ENCODE measurements at places on chromosomes 6 and 20.

DNA sequence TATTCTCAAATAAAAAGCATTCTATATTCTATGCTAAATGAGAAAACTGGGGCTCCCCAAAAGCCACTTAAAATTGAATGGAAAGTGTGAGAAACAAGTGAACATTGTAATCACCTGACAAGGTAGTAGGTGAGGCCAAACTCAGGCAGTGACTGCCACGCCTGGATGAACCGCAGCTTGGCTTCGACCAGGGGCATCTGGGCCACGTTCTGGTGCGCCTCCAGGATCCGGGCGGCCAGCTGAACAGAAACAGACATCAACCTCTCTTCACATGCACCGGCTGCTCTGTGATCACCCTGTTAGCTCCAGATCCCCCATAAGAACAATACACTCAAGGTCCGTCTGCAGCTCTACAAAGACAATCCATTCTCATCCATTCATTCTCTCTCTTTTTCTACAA lies 30.1 kb upstream of the LRRN4 start:
- DNase-seq = no peak

GRCh38 chr20:36483919-36484808 lies 57.2 kb upstream of the MYL9 start:
- DNase-seq = no peak

- no peak for DNase-seq
Observed at GRCh38 chr20:32418376-32418775, 60.2 kb downstream of the ASXL1 start.

DNA sequence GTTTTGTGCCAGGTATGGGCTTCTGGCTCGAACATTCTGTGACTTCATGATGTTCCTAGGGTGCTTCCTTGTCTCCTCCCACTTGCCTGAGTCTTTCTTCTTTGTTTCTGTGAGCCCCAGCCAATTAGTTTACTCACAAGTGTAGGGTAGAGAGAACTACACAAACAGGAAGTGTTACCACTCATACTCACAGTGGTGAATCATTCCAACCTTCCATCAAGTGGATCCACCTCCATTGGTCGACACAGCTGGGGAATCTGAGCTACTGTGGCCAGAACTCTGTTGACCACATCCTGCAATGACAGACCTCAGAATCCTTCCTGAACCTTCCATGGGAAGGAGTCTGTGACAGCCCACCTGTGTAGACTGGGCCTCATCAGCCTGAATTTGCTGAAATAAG lies 76.8 kb downstream of the UNC5CL start:
- peak; percentile 41 for DNase-seq

- DNase-seq = peak; percentile 6
Observed at GRCh38 chr20:54726687-54727300, 251.4 kb downstream of the DOK5 start.

DNA sequence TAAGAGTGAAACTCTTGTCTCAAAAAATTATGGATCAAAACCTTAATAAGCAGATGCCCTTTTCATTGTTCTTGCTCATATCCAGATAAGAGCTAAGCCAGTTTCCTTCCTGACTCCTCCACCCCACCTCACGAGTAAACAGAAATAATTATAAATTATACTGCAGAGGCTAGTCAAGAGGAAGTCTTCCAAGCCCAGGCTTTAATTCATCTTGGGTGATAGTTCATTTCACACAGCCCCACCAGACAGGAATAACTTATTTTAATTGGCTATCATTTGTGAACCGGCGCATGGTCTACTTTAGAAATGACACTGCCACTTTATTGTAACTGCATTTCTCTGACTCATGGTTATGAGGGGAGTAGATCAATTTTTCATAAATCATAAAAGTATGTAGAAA lies 102.0 kb downstream of the BTBD3 start:
- DNase-seq = no peak

DNA sequence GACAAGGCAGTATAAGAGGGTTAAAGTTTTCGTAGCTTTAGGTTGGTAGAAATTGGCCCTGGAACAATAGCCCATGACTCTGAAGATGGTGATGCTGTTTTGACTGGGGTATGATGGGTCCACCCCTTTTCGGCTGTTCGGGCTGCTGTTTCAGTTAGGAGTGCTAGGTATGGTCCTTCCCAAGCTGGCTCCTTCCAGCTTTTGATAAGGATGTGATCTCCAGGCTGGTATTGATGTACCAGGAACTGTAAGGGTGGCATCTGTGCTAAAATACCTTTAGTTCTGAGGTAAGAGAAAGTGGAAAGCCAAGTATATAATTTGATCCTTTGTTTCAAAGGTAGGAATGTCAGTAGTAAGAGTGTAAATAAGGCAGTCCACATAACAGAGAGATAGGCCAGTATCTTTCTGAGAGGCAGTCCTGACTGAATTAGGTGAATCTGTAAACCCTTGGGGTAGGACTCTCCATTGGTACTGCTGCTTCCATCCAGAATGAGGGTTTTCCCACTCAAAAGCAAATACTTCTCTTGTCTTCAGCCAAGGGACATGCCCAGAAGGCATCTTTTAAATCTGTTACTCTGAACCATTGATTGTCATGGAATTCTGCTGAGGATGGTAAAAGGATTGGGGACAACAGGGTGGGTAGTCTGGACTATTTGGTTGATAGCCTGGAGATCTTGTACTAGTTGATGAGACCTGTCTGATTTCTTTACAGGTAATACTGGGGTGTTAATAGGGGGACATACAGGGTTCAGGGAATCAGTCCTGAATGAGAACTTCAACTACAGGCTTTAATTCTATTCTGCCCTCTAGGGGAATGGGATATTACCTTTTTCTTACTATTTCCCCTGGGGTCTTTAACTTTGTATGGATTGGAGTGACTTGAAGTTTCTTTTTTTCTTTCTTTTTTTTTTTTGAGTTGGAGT lies 6.1 kb upstream of the ZNFX1 start:
- DNase-seq = no peak

GRCh38 chr20:23138226-23138625 lies 52.1 kb upstream of the CD93 start:
- DNase-seq = no peak

- no peak for DNase-seq
Observed at GRCh38 chr20:31927627-31928159, 24.2 kb downstream of the PDRG1 start.

GRCh38 chr20:44573501-44573869 lies 8.9 kb upstream of the PKIG start:
- DNase-seq = no peak

DNA sequence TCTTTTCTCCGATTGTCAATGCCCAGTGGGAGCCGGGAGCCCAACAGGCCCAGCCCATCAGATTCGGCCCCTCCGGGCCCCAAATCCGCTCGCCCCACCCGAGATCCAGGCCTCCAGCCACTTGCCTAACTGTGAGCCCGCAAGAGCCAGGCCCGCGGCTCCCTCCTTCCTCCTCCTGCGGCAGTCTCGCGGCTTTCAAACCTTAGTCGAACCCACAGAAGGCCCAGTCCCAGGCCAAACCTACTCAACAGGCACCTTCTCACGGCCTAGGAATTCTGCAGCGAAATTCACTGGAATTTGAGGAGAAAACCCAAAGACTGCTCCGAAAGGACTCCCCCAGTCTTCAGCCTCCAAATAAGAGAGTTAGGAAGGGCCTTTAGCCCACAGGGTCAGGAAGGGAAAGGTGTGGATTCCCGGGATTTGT lies 2.8 kb upstream of the TFAP2A start:
- DNase-seq = no peak

DNA sequence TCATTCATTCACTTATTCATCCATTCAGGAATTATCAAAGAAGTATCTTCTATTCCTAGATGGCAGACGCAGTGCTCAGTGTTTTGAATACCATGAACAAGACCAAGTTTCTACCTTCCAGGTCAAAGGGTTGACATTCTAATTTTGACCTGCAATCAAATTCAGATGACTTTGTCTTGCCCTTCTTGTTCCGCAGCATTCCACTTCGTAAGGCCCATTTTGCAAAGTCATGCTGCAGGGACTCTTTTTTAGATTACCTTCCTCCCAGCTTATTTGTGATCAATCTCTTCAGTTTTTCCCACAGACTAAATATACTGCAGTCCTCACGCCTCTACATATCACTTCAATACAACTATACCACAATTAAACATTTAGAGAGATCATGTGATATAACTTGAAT lies 7.1 kb upstream of the TAAR1 start:
- no peak for DNase-seq

DNA sequence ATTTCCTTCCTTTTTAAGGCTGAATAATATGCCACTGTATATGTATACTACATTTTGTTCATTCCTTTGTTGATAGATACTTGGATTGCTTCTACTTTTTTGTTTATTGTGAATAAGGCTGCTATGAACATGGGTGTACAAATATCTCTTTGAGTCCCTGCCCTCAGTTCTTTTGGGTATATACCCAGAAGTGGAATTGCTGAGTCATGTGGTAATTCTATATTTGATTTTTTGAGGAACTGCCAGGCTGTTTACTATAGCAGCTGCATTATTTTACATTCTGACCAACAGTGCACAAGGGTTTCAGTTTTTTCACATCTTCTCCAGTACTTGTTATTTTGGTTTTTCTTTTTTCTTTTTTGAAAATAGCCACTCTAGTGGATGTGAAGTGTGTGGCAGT lies 34.1 kb downstream of the CDS2 start:
- no peak for DNase-seq

DNA sequence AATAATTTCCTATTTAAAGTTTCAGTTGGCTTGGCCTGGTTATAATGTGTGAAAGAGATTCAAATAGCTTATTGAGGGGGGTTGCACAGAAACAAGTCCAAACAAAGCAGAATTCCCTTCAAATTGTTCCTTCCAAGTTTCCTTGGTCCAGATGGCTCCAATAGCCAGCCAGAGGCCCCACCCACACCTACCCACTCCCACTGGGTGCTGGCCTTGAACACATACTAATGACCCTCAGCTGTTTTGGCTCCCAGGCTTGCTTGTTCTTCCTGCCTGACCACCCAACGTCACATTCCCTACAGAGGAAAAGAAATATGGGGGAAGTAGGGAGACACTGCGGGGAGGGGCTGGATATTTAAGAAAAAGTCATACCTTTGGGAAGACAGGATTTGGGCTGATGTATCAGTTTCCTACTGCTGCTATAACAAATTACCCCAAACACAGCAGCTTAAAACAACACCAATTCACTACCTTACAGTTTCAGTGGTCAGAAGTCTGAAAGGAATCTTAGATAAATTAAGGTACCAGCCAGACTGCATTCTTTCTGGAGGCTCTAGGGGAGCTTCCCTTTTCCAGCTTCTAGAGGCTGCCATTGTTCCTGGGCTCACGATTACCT lies 95.7 kb downstream of the COL21A1 start:
- DNase-seq = no peak

DNA sequence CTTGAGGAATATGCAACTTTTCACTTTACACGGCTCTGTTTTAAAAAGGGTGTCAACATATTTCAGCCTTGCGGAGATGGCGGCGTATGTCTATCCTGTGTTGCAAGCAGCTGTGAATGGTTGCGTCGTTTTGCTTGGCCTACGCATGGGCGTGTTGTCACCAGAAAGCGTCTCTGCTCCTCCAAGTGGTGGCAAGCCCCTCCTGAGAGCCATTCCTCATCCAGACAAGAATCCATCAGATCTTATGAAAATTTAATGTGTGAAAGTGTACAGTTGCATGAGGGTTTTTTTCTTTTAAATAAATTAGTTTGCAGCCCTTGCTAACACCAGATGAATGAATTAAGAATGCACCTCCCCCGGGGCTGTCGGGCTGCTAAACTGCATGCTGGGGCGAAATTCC lies 114.4 kb downstream of the PHACTR3 start:
- no peak for DNase-seq

DNA sequence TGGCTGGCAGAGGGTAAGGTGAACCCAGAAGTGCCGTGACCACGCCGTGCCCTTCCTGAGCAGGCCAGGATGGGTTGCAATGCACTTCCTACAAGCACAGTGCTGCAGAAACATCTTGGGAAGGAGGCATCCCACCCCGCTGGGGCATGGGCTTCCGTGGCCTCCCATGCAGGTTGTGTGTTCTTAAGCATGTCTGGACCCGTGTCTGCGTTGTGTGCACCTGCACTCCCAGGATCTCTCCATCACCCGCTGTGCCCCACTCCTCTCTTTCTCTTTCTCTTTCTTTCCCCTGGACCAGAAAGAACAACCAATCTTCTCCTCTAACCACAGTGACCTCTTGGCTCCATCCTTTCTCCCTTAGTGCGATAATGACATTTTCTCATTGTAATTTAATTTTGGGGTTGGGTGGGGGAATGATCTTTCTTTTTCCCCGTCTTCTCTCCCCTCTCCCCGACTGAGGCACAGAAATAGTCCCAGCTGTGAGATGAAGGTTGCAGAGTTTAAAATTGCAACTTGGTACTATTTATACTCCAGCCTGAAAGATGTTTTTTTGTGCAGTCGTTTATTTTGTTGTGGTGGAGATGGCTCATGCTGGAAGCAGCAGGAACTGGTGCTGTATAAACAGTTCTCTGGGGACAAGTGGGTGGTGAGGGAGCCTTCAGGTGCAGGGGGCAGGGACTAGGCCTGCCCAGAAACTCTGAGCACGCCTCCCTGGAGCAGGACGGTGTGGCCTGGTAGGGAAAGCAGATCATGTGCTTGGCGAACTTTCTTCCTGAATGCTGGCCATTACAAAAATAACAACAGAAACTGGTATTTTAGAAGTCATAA lies 20.5 kb downstream of the BCAS4 start:
- peak; percentile 45 for DNase-seq

DNA sequence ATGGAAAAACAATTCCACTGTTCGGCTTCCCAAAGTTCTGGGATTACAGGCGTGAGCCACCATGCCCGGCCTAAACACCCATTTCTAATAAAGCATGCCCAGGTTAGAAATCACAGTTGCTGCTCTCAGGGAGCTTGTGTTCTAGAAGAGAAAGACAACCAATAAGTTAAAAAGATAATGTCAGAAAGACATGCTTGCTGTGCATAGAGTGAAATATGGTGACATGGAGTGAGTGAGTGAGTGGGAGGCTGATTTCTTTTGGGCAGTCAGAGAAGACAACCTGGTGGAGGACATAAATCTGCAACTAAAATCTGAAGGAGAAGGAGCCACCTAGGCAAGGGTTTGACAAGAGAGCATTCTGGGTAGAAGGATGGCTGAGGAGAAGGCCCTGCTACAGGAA lies 222.6 kb downstream of the ARID1B start:
- no peak for DNase-seq

- DNase-seq = no peak
Observed at GRCh38 chr20:14232650-14233049, 104.8 kb downstream of the FLRT3 start.

GRCh38 chr20:35020108-35020928 lies 64.7 kb downstream of the MYH7B start:
- no peak for DNase-seq

DNA sequence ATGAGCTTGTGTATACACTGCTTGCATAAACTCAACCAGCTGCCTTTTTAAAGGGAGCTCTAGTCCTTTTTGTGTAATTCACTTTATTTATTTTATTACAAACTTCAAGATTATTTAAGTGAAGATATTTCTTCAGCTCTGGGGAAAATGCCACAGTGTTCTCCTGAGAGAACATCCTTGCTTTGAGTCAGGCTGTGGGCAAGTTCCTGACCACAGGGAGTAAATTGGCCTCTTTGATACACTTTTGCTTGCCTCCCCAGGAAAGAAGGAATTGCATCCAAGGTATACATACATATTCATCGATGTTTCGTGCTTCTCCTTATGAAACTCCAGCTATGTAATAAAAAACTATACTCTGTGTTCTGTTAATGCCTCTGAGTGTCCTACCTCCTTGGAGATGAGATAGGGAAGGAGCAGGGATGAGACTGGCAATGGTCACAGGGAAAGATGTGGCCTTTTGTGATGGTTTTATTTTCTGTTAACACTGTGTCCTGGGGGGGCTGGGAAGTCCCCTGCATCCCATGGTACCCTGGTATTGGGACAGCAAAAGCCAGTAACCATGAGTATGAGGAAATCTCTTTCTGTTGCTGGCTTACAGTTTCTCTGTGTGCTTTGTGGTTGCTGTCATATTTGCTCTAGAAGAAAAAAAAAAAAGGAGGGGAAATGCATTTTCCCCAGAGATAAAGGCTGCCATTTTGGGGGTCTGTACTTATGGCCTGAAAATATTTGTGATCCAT lies 15.3 kb downstream of the TNFAIP3 start:
- peak; percentile 51 for DNase-seq

All from activated CD8-positive, alpha-beta T cell treated with anti-CD3 and anti-CD28 coated beads for 36 hours (primary cell).